Globus pallidus (tissue), 1 donor: ENCODE measurements at places on chromosomes 3 and 15.

- no peak for DNase-seq
These were observed 163.1 kb upstream of the GALNT15 start for GRCh38 chr3:16011376-16011775.

GRCh38 chr3:156721687-156722618, 47.6 kb downstream of the TIPARP start:
- no peak for DNase-seq

DNA sequence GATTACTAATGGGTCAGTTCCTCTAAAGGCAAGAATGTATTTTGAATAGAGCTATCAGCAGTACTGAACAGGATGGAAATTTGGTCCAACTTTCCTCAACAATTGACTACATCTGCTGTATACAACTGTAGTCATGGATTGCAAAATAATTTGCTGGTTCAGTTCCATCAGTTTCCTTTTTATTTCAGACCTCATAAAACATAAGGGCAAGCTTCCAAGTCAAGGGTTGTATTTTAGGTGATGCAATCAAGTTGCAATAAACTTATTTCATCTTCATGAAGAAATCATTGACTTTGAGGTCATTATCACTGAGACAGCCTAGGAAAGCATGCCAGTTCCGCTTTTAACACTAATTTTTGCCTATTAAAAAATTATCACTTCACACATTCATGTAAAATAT, 90.4 kb upstream of the TSEN2 start:
- no peak for DNase-seq

- DNase-seq, result no peak
These were observed 63.1 kb downstream of the EDEM1 start for GRCh38 chr3:5250467-5251195.

DNA sequence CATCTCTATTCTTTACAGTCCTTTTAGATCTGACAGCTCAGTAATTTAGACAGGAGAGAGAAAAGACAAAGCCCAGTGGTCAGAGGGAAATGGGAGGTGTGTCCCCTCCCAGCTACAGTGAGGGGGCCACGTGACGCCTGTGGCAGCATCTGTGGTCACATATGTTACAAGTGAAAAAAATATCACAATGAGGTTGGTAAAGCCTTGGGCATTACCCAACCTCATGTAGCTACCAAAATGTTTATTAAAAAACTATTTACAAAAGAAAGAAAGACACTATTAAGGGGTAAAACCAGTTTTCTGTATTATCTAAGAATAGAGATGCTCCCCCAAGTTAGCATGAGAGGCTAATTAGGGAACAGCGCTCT, 42.9 kb upstream of the PLCL2 start:
- peak; percentile 35 for DNase-seq

DNA sequence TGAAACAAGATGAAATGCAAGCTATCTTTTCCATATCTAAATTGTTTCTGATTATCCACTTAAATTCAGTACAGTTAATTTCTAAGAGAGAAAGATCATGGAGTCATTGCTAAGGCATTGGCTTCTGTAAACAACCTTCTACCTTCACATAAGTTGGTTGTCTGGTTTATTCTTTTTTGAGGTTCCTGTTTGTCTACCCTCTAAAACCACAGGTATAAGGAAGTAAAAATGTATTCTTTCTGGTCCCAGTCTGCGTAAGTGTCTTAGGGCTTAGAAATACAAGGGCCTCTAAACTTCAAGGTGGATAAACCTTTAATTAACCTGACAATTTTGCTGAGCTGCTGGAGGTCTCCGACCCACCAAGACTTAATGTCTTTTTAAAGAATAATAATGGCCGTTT, 3.6 kb upstream of the ATOSA start:
- no peak for DNase-seq

GRCh38 chr15:90217671-90218394, 15.9 kb downstream of the CIB1 start:
- no peak for DNase-seq

- peak; percentile 31 for DNase-seq
These were observed 32.9 kb upstream of the TMEM115 start for GRCh38 chr3:50392101-50392715.
